Activated CD4-positive, CD25-positive, alpha-beta regulatory T cell treated with anti-CD3 and anti-CD28 coated beads, Interleukin-2, amount 50 U/mL, for 72 hours (primary cell): ENCODE measurements at places on chromosomes 5 and 9.
A peak's percentile ranks its signal among the peaks of the same experiment; 100 is the strongest.

DNA sequence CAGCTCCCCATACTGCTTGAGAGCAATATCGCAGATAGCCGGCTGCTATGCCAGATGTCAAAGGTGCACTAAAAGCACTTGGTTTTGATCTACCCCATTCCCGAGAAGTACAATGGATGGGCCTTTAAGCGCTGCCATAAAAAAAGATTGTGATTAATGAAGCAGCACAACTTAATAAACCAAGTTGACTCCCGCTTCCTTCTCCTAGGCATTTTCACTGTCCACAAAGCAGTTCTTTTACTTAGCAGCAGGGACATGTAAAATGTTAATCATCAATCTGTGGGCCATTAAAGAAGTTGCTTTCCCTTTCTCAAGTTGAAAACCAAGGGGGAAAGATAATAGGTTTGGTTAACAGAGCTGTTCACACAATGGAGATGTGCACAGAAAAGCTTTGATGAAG is 176.4 kb downstream of the TRPM6 start:
- DNase-seq = no peak

- no peak for DNase-seq
Measured at GRCh38 chr9:122155796-122156195, 3.8 kb downstream of the NDUFA8 start.

- DNase-seq = no peak
Measured at GRCh38 chr9:126844085-126844484, 16.4 kb upstream of the ZBTB34 start.

DNA sequence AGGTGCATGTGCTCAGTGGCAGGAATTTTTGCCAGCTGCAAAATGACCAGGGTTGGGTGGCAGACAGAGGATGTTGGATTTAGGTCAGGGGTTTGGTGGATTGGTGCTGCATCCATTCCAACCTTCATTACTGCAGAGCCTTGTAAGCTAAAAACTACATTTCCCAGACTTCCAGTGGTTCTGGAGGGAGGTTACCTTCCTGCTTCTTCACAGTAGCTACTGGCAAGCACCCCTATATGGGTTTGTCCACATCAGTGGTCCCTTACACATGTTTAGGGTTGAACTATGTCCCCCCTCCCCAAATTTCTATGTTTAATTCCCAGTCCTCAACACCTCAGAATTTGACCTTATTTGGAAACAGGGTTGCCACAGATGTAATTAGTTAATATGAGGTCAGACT is 20.7 kb upstream of the IL17B start:
- no peak for DNase-seq

GRCh38 chr5:87053146-87053545 is 214.5 kb upstream of the RASA1 start:
- DNase-seq = no peak

GRCh38 chr9:89236955-89237573 is 58.4 kb upstream of the SHC3 start:
- no peak for DNase-seq

DNA sequence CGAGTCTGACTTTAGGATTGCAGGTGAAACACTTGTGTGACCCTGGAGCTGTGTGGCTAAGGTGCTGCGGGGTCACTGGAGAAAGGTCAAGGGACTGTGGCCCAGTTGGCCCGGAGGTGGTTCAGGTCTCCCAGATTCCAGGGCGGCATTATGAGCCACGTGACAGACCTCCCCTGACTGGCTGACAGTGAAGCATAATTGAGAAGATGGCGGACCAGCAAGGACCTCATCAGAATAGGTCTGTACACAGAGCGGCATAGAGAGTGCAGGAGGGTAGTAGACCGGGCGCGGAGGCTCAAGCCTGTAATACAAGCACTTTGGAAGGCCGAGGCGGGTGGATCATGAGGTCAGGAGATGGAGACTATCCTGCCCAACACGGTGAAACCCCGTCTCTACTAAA is 815 bp upstream of the ODF2 start:
- no peak for DNase-seq

- no peak for DNase-seq
Measured at GRCh38 chr5:136203303-136203922, 10.5 kb upstream of the SMIM32 start.

- DNase-seq = no peak
Measured at GRCh38 chr9:117034866-117035265, 347.8 kb downstream of the TRIM32 start.

DNA sequence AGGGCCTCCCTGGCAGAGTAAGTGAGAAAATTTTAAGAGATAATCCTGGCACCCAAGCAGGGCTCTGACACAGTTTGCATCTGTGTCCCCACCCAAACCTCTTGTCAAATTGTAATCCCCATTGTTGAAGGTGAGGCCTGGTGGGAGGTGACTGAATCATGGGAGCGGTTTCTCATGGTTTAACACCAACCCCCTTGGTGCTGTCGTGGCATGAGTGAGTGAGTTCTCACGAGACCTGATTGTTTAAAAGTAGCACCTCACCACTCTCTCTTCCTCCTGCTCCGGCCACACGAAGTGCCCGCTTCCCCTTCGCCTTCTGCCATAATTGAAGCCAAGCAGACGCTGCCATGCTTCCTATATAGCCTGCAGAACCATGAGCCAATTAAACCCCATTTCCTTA is 80.1 kb downstream of the FBXW11 start:
- no peak for DNase-seq

- DNase-seq = no peak
Measured at GRCh38 chr5:139806726-139807646, 11.4 kb downstream of the PSD2 start.

DNA sequence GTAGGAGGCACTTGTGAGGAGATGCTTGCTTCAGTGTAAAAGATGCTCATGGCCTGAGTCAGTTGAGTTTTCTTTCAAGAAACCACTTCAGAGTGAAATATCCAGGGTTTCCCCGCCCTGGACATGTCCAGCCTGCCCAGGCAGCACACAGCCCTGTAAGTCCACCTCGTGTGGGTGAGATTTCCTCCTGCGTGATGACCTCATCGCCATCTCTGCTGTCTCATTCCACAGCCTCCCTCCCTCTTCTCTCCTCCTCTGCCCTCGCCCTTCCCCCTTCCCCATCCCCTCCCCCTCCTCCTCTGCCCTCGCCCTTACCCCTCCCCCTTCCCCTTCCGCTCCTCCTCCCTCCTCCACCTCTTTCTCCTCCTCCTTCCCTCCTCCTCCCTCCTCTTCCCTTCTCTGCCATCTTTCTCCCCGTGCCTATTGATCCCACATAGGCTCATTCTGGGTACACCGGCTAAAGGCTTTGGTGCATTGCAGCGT is 34.0 kb upstream of the NCS1 start:
- no peak for DNase-seq

GRCh38 chr5:102537011-102537410 is 38.2 kb upstream of the SLCO6A1 start:
- DNase-seq = no peak

GRCh38 chr9:79433703-79434102 is 138.1 kb upstream of the TLE4 start:
- no peak for DNase-seq

GRCh38 chr5:181043285-181044092 is 3.4 kb downstream of the BTNL9 start:
- no peak for DNase-seq

- peak; percentile 50 for DNase-seq
Measured at GRCh38 chr9:92669527-92669889, 423 bp downstream of the IPPK start.

DNA sequence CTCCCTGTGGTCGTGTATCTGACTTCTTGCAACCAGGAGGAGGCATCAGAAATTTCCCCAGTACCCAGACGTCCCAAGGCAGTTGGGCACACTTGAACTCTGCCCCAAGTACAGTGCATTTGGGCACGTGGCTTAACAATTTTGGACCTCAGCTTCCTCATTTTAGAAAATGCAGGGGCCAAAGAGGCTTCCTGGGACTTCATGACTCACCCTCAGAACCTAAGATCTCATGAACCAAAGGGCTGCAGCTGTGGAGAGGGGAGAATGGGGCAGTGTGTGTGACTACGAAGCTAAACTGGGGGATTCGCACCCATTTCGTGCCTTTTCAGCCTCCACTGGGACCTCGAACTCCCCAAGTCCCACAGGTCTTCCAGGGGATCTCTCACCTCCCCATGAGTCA is 59.2 kb downstream of the SYK start:
- no peak for DNase-seq

- no peak for DNase-seq
Measured at GRCh38 chr9:124500796-124501611, 6.2 kb downstream of the NR5A1 start.

DNA sequence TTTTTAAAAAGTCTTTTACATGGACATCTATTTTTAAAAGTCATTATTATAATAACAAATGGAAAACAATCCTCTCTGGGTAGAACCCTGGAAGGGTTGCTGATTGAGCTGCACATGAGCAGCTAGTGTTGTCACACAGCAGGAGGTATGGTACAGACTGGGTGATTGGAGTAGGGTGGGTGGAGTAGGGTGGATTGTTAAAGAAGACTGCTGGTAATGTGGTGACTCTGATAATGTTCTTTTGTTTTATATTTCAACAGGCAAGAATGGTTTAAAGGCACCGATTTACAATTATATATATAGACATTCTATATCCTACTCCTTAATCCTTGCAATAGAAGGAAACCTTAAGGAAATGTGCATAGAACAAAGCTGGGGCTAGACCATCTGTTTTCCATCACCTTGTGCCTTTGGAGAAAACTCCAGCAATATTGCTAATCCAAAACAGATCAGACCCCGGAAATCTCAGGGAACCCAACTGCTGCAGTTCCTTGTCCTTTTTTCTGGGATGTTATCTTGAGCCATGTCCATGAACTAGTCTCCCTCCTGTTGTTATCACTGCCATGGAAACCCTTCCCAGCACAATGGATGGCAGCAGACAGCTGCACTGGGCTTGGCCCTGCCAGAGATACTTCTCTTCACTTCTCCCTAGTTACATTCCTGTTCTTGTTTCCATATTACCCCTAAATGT is 129.7 kb downstream of the YIPF5 start:
- DNase-seq = no peak

GRCh38 chr9:29332789-29333188 is 1759.5 kb upstream of the C9orf72 start:
- DNase-seq = no peak

- DNase-seq = no peak
Measured at GRCh38 chr9:87338088-87338989, 159.3 kb upstream of the DAPK1 start.

- DNase-seq = no peak
Measured at GRCh38 chr9:77793849-77794248, 145.7 kb upstream of the GNA14 start.

- DNase-seq = no peak
Measured at GRCh38 chr9:136831002-136831719, 11.1 kb upstream of the AJM1 start.

- DNase-seq = no peak
Measured at GRCh38 chr9:89278997-89279739, 31.8 kb upstream of the CKS2 start.

GRCh38 chr5:44932922-44933585 is 124.3 kb downstream of the MRPS30 start:
- DNase-seq = no peak
